ENCODE measurements at places on chromosomes 1 and 21. TPM values are rescaled to one million over a fixed set of nuclear protein-coding genes. Genes with fewer than 3 reads are reported as not detected.

The TENT5C gene
- 0.27 TPM for total RNA-seq

The RAB29 gene
- 6.3 TPM for total RNA-seq

The AVPR1B gene
- total RNA-seq: not detected

The OR2L13 gene
- total RNA-seq: not detected

The EEIG2 gene
- 3.9 TPM for total RNA-seq

The TEDDM1 gene
- total RNA-seq: not detected

The TBX19 gene
- 1.5 TPM for total RNA-seq

- DNase-seq: no peak
Observed at GRCh38 chr1:203686091-203686632, 59.5 kb downstream of the ATP2B4 start.

- DNase-seq: no peak
Observed at GRCh38 chr1:34974626-34975025, 10.5 kb downstream of the TMEM35B start.

DNA sequence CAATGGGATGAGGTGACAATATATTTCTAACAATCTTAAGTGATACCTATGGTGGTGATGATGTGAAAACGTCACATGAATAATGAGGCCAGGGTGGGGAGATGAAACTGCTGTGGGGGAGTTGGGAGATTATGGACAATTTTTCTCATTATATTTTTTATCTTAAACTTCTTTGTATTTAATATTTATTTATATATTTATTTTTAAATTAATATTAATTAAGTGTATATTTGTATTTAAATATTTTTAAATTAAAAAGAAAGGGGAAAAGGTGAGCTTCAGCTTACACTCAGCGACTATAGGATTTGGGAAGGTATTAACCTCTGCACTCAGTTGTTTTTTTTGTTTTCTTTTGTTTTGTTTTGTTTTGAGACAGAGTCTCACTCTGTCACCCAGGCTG lies 158.7 kb downstream of the PSMG1 start:
- no peak for DNase-seq

- no peak for DNase-seq
Observed at GRCh38 chr1:174247472-174247871, 88.2 kb downstream of the RABGAP1L start.

GRCh38 chr1:246959944-246960693 lies 28.4 kb upstream of the AHCTF1 start:
- DNase-seq: no peak

GRCh38 chr1:27383039-27383605 lies at the start of gene CD164L2:
Gene CD164L2, minus strand, starts transcription at chr1:27383333. Its CDS starts 94 bp downstream, at chr1:27383239.
- no peak for DNase-seq

DNA sequence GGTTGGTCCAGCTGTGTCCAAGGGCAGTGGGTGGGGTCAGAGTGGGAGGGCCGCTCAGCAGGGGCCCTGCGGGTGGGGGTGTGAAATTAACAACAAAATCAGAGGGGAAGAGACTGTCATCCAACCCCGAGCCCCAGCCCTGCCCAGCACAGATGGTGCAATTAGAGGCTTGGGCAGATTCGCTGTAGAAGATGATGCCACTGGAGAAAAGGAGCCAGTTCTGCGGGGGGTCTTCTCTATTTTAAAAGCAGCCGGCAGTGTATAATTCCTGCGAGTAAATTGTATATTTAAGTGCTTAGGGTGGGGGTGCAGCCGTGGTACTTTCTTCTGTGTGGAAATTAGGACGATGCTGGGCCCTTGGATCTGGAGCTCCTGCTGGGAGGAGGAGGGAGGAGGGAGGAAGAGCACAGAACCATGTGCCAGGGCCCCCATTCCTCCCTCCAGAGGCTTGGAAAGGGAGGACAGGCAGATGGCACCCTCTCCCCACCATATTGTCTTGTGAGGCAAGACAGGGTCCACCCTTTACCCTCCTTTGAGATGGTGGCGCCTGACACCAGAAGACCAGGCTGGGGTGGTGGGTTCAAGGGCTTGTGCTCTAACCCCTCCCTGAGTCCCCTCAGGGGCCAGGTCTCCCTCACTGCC lies 89.2 kb downstream of the ACTL8 start:
- no peak for DNase-seq

DNA sequence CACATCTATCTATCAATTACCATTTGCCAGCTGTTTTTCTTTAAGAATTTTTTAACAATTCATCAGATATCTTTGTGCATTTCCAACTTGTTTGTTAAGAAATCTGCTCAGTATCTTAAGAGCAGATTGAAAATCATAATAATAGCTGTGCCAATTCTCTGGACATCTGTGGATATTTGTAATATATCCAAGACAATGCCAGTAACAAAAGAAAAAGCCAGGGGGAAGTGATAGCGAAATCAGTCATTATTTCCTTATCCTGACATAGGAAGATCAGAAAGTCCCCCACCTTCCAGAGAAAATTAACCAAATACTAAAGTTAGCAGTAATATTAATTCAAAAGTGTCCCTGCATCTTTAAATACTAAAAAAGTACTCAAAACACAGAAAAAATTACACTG lies 217.1 kb downstream of the RERE start:
- no peak for DNase-seq

GRCh38 chr21:35852820-35853219 lies 207.5 kb downstream of the SETD4 start:
- no peak for DNase-seq

DNA sequence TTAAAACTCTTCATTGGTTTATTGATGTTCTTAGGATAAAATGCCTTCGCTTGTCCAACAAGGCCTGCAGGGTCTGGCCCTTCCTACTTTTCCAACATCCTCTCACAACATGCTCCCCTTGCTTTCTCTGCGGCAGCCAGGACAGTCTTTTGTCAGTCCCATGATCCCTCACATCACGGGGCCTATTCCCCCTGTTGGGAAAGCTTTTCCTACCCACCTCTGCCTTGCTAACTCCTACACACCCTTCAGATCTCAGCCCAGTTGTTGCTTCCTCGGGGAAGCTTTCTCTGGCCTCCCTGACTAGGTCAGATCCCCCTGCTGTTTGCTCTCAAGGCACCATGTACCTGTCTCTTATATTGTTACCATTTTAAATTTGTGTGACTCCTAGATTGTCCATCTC lies 19.0 kb downstream of the DLGAP3 start:
- no peak for DNase-seq

DNA sequence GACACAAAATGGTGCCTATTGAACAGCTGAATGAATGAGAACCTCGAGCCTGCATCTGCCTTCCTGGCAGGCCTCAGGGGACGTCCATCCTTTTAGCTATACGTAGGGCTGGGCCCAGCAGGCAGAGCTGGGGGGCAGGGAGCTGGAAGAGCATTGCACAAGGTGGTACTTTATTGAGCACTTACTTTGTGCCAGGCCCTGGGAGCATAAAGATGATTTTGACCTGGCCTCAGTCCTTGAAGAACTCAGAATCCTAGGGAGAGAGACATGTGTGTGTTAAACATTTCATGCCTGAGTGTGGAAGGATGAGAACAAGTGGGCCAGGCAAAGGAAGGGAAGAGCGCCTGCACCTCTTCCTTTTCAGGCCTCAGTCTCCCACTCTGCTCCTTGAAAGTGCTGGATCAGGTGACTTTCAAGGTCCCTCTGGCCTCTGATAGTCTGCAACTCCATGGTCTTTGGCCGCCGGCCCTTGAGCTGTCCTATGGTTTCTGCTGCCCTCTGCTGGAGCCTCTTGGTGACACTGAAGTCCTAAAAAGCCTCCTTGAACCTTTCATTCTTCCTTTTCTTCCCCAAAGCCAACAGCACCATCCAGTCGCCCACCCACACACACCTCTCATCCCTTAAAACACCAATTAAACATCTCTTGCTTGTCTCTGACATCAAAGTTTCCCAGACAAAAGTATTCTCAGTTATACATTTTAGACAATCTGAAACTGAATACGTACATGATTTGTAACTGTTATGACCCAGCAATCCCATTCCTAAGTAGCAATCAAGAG lies 3.5 kb upstream of the PEAR1 start:
- no peak for DNase-seq

GRCh38 chr1:32116531-32116930 lies 8.7 kb downstream of the KPNA6 start:
- no peak for DNase-seq

- DNase-seq: no peak
Observed at GRCh38 chr1:226630592-226630991, 82.0 kb downstream of the STUM start.

Measured in esophagus squamous epithelium (tissue), 5 donors.